Hepatic stellate cell (primary cell): ENCODE measurements at places on chromosomes 12 and 14.
A peak's percentile ranks its signal among the peaks of the same experiment; 100 is the strongest.

GRCh38 chr12:40222247-40222646 lies 2.5 kb upstream of the LRRK2 start:
- no peak for DNase-seq

GRCh38 chr12:108689314-108690190 lies 41.8 kb downstream of the CORO1C start:
- no peak for DNase-seq

GRCh38 chr14:54497224-54497623 lies 8.4 kb upstream of the GMFB start:
- no peak for DNase-seq

DNA sequence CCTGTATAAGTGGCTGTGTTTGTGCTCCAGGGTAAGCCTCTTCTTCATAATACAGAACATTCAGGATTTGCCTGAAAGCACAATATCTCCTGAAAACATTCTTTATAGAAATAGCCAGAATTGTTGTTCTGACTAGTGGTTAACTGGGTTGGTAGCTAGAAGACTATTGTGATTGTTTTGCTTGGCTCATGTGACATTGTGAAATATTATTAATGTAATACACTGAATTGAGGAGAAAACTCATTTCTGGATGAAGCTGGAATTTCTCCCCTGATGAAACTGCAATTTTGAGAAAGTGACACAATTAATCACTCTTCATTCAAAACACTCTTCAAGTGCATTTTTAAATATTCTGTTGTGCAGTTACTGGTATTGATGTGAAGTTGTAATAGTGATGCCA lies 172.3 kb upstream of the PTPRQ start:
- DNase-seq: no peak

GRCh38 chr12:119181944-119182343 lies 3.2 kb downstream of the HSPB8 start:
- no peak for DNase-seq

- no peak for DNase-seq
These were observed 865 bp downstream of the RGS6 start for GRCh38 chr14:71933001-71933587.

- no peak for DNase-seq
These were observed 181.3 kb downstream of the CAND1 start for GRCh38 chr12:67450441-67450840.

- peak; percentile 54 for DNase-seq
These were observed 740 bp upstream of the PRPF40B start for GRCh38 chr12:49622501-49623141.

GRCh38 chr14:63901434-63902085 lies 48.8 kb downstream of the SYNE2 start:
- DNase-seq: no peak

GRCh38 chr12:95054206-95054605 lies 19.2 kb downstream of the NR2C1 start:
- DNase-seq: no peak

DNA sequence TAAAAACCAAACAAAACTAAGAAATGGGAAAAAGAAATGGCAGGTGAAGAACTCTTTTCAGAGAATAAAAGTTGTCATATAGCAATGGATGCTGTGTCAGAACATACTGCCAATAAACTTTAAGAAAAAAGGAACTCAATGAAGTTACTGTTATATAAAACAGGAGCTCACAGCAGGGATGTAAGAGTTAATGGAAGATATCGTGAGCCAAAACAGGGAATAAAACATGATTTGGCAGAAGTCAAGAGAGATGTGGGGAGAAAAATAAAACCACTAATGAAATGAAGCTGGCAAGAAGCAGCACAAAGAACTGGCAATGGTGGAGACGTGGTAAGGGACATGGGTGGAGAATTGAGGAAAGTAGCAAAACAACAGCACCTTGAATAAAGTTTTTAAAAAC lies 61.0 kb downstream of the TAOK3 start:
- no peak for DNase-seq

- no peak for DNase-seq
These were observed 15.3 kb upstream of the MYF6 start for GRCh38 chr12:80692114-80692513.

GRCh38 chr12:71335151-71335962 lies 104.2 kb upstream of the LGR5 start:
- no peak for DNase-seq

DNA sequence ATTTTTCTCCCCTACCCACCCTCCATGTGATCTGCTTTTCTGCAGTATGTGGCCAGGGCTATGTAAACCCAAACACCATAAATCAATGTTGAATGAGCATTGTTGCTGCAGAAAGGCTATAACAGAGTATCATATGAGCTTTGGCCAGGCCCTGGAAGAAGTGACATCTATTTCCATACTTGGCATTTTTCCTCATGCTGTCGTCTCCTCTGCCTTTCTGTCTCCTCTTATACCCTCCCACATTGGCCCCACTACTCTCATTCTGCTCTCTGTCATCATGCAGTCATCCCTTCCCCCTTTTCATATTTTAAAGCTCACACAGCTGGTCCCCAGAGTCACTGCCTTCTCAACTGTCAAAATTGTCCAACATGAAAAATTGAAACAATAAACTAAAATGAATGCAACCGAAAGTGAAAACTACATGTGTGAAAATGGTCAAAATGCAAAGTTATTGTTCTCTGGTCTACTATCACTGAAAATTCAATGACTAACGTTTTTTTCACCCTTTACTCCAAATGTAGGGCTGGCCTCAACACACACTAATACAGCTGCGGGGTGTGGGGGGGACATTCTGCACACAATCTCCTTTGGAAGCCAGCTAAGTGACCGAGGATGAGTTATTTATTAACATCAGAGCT lies 290.7 kb upstream of the TMPO start:
- no peak for DNase-seq

- no peak for DNase-seq
These were observed 38.9 kb downstream of the KCNC2 start for GRCh38 chr12:75170640-75171185.

- no peak for DNase-seq
These were observed 85.3 kb downstream of the LRP6 start for GRCh38 chr12:12181511-12181910.

- DNase-seq: no peak
These were observed at the start of gene PTPRB for GRCh38 chr12:70637303-70638085. TSS of gene PTPRB (minus strand) at chr12:70637429. CDS start at chr12:70637395, 34 bp downstream.

DNA sequence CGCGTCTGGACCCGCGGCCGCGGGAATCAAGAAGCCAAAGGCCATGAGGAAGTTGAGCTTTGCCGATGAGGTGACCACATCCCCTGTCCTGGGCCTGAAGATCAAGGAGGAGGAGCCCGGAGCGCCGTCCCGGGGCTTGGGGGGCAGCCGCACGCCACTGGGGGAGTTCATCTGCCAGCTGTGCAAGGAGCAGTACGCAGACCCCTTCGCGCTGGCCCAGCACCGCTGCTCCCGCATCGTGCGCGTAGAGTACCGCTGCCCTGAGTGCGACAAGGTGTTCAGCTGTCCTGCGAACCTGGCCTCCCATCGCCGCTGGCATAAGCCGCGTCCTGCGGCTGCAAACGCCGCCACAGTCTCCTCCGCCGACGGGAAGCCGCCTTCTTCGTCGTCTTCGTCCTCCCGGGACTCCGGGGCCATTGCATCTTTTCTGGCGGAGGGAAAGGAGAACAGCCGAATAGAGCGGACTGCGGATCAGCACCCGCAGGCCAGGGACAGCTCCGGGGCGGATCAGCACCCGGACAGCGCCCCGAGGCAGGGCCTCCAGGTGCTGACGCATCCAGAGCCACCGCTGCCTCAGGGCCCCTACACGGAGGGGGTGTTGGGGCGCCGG lies 1.0 kb downstream of the INSM2 start:
- peak; percentile 66 for DNase-seq
